ENCODE measurements at places on chromosomes 1 and 21. TPM values are rescaled to one million over a fixed set of nuclear protein-coding genes. Genes with fewer than 3 reads are reported as not detected.

RGS1 gene
- not detected for total RNA-seq

ANKRD34A gene
- under 0.01 TPM for total RNA-seq

PROK1 gene
- total RNA-seq, result not detected

SVBP gene
- 9.5 TPM for total RNA-seq

ESPN gene
- 0.05 TPM for total RNA-seq

CLEC20A gene
- not detected for total RNA-seq

C1orf116 gene
- not detected for total RNA-seq

RXRG gene
- total RNA-seq, result not detected

PRELP gene
- 0.32 TPM for total RNA-seq

IRF6 gene
- total RNA-seq, result 0.59 TPM

BSND gene
- not detected for total RNA-seq

GSTM5 gene
- total RNA-seq, result 1.8 TPM

CYP4X1 gene
- not detected for total RNA-seq

SPRR1A gene
- total RNA-seq, result not detected

ALPL gene
- total RNA-seq, result 0.30 TPM

POU3F1 gene
- 0.09 TPM for total RNA-seq

PTGER3 gene
- under 0.01 TPM for total RNA-seq

TMCO2 gene
- not detected for total RNA-seq

CYP2J2 gene
- 0.32 TPM for total RNA-seq

S100A3 gene
- total RNA-seq, result 1.4 TPM

SV2A gene
- 15.4 TPM for total RNA-seq

SCP2 gene
- 164 TPM for total RNA-seq

AMY2A gene
- not detected for total RNA-seq

FNDC10 gene
- 2.6 TPM for total RNA-seq

RGS8 gene
- total RNA-seq, result not detected

GNL2 gene
- 44.5 TPM for total RNA-seq

RNU1-4 gene
- total RNA-seq, result under 0.01 TPM

ATP1A2 gene
- total RNA-seq, result not detected

ZBTB21 gene
- 7.1 TPM for total RNA-seq

FTCD gene
- 0.30 TPM for total RNA-seq

CCDC190 gene
- total RNA-seq, result not detected

ITLN1 gene
- total RNA-seq, result not detected

HES5 gene
- not detected for total RNA-seq

C8B gene
- total RNA-seq, result not detected

DNM3 gene
- total RNA-seq, result 0.55 TPM

SLAMF1 gene
- total RNA-seq, result not detected

CYP4A11 gene
- not detected for total RNA-seq

Measured in smooth muscle cell of the umbilical artery (primary cell).